ENCODE measurements at places on chromosomes 13 and 19.

DNA sequence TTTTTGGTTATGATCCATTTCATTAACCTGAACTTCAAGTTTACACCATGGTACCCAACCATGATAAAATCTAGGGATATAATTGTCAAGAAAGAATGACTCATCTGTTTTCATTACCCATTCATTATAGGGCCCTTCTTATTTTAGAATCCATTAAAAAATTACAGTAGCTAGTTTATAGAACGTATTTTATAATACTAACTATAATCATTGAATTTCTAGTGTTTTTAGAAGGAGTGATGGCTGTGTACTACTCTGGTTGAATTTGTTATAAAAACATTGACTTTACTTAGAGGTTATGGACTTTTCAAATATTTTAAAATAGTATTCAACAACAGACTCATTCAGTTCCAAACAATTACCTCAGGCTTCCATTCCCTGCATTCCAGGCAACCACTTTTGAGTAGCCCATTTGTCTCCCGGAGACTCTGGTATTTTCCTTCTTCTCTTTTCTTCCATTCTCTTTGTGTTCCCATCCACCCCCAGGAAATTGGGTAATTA is 71.9 kb upstream of the KLF12 start:
- DNase-seq: no peak

DNA sequence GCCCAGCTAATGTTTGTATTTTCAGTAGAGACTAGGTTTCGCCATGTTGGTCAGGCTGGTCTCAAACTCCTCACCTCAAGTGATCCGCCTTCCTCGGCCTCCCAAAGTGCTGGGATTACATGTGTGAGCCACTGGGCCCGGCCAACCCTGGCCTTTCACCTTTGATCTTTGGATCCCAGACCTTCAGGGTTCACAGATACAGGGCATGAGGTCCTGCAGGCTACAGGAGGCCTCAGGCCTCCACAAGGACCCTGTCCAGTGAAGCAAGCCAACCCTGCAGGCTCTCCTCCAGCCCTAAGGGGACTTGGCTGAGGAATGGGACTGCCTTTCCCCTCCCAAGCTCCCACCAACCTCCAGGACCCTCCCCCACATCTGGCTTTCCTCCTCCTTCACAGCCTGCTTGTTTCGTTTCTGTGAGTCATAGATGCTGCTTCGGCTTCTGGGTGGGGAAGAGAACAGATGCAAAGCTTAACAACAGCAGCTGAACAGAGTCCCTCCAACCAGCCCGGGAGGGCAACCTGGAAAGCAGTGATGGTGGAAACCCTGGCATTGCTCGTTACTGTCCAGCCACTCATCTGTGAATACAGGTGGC is 11.8 kb downstream of the ARHGEF18 start:
- no peak for DNase-seq

- DNase-seq: no peak
Measured at GRCh38 chr13:102702965-102703725, 8.3 kb upstream of the METTL21C start.

DNA sequence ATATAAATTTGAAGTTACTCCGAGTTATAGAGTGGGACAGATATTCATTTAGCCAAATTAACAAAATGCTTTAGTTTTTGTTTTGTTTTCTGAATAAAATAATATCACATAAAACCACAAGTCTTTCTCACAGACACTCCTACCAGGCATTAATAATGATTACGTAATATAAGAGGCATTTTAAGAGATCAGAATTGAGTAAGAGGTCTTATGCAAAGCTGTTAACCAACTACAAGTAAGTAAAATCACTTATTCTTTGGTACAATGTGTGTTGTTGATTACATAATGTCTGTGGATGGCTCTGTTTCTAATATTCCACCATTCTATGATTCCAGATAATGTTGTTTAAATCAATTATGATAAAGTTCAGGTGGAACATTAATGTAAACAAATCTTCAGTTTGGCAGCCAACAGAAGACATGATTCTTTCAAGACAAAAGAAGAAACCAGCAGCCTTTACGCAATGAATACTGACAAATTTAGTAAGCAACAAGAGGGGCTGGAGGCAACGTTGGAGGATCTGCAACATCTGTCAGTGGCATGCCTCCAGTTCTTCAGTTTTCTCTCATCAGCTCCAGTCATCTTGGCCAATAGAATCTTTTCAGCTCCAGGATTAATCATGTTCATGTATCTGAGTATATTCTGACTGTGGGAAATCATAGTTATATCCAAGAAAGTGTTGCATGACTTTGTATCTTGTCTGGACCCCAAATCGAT is 403.8 kb downstream of the SLITRK5 start:
- no peak for DNase-seq

DNA sequence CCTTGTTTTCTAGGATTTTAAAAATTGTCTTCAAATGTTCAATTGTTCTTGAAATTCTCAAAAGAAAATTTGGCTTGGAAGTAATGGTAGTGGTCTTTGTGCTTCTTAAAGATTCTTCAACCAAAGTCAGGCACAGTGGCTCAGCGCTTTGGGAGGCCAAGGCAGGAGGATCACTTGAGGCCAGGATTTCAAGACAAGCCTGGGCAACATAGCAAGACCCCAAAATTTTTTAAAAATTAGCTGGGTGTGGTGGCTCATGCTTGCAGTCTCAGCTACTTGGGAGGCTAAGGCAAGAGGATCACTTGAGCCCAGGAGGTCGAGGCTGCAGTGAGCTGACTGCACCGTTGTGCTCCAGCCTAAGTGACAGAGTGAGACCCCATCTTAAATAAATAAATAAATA is 153.5 kb upstream of the ZNF507 start:
- no peak for DNase-seq

DNA sequence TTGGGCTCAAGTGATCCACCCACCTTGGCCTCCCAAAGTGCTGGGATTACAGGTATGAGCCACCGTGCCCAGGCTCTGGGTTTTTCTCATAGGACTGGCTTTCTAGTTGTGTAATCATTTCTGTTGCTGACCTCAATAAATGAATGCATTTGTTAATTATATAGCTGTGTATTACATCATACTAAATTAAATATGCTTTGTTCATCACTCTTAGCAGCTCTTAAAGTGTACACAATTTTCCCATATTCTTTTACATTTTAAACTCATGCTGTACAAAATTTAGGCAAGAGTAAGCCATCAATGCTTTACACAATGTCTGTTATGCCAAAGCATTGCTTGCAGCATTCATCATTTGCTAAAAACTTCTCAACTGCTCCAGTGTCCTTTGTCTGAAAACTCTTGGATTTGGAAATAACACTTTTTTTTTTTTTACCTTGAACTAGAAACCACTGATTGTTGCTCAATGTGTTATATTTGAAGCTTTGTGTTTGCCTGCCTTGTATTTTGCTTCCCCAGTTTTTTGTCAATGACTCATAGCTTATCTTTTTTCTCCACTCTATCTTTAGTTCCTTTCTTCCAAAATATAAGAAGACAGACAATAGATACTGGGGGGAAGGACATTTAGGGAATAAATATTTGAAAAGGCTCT is 31.4 kb downstream of the CCDC122 start:
- DNase-seq: no peak
